Nucleus accumbens (tissue), 56 donors: ENCODE measurements at places on chromosomes 16 and 17.

- DNase-seq, result no peak
Observed at GRCh38 chr17:7289256-7290032, 5.0 kb downstream of the YBX2 start.

- DNase-seq, result no peak
Observed at GRCh38 chr16:1723450-1724147, 17.6 kb downstream of the MAPK8IP3 start.

DNA sequence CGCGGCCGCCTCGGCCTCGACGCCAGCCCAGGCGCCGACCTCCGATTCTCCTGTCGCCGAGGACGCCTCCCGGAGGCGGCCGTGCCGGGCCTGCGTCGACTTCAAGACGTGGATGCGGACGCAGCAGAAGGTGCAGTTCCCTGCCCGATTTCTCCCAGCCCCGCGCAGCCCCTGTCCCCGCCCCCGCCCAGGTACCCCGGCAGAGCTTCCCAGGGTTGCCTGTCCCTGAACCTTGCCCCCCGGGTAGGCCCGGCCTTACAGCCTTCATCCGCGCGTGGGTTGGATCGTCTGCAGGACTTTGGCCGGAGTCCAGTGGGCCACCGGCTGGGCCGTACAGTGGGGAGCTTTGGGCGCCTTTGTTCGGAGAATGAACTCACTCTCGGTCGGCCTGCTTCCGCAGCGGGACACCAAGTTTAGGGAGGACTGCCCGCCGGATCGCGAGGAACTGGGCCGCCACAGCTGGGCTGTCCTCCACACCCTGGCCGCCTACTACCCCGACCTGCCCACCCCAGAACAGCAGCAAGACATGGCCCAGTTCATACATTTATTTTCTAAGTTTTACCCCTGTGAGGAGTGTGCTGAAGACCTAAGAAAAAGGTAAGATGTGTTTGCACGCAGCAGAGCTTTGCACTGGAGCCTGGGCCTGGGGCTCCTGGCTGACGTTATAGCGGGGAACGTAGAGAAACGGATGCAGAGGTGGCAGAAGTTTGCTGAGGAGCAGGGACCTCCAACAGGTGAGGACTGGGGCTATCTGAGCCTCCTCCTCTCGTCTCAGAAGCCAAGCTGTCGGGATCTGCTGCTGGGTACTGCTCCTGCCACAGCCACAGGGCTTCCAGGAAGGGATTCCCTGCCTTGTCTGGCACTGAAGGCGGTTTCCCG is 593 bp downstream of the GFER start:
- no peak for DNase-seq

- no peak for DNase-seq
Observed at GRCh38 chr17:56305007-56305406, 151.7 kb downstream of the ANKFN1 start.

DNA sequence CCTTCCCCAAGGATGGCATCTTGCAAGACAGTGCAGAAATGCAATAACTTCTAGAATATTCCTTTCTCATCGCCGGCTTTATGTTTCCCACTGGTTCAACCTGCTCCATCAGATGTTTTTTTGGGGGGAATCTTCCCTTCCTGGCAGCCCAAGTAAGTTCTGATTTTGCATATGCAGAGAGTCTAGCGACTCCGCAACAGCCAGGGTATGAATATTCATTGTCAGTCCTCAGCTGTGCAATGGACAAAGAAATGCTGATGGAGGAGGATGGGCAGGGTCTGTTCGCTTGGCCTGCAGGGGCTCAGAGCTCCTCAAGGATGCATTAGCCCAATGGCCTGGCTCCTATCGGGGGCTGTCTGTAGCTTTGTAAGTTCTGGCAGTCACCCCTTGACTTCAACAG is 358.8 kb upstream of the CCL2 start:
- no peak for DNase-seq

DNA sequence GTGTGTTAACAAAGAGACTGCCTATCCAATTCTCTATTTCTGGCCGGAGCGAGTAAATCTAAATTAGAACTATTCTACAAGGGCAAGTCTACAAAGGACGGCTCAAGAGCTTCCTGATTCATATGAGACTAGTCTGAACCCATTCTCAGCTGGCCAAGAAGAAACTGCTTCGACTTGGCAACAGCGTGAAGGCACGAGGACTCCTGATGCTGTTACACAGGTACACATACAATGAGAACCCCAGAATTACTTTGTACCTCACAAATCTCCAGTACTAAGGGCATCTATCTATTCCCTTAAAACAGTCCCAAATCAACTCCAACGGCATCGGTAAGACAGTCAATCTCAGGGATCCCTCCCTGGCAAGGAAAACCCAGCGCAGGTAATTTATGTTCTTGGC is 1.5 kb downstream of the CRK start:
- DNase-seq, result no peak

GRCh38 chr17:63537001-63537400 is 13.3 kb upstream of the DCAF7 start:
- DNase-seq, result no peak

GRCh38 chr17:47927821-47928400 is 13.5 kb upstream of the PNPO start:
- no peak for DNase-seq

- DNase-seq, result no peak
Observed at GRCh38 chr17:63962298-63962744, 10.4 kb downstream of the SCN4A start.

DNA sequence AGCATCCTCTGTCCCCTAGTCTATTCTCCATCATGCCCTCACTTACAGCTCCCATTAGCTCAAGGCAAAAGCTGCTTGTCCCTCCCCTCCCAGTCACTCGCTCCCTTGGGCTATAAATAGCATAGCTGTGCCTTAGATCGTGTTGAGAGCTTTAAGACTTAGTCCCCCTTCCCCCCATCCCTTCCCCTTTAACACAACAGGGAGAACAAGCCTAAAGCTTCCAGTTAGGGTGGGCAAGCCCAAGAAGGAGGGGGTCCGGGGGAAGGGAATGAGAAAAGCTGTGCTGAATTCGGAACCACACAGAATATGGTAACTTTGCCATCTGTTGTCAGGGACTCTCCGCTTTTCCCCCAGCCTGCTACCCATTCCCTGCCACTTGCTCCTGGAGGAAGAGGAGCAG is 4.9 kb upstream of the HIGD1B start:
- DNase-seq, result no peak

DNA sequence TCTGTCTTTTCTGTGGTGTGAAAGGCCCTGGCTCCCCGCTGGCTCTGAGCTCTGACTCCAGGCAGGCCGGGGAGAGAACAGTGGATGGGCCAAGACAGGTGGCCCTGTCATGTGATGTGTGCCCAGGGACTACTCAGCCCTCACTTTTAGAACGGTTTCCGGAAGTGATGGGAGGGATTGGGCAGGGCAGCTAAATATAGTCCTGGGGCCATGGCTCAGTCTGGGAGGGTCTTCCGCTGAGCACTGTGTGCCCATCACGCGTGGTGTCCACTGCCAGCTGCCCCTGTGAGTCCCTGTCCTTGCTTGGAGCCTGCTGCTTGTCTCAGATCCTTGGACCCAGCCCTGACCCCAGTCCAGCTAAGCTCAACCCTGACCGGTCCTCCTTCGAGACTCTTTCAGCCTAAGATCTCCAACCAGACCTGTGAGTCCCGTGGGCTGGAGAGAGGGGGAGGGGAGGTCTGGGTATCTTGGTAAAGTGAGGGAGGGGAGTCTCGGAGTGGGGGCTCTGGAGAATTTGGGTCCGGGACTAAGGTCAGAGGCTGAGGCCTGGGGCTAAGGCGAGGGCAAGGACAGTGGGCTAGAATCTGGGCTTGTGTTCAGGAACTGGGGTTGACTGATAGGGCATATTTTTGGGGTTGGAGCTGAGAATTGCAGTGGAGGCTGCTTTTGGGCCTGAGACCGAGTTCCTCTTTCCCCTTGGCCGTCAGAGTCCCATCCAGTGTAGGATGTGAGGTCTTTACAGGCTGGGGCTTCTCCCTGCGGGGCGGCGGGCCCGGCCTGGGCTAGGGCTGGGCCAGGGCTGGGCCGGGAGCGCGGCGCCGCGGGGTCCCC is at the start of gene TRIM72:
Gene TRIM72 (plus strand): TSS at position 243 of the 831 bp plus-strand sequence. CDS start 620 bp downstream, outside the sequence.
- DNase-seq, result no peak
